ENCODE measurements at places on chromosomes 3 and 15. TPM values are rescaled to one million over a fixed set of nuclear protein-coding genes. Genes with fewer than 3 reads are reported as not detected.

Gene KCNAB1
- 20.2 TPM for total RNA-seq

GRCh38 chr3:56998076-56998529, 62.4 kb upstream of the SPATA12 start:
- DNase-seq: no peak

GRCh38 chr15:63905131-63905530, 71.4 kb upstream of the HERC1 start:
- no peak for DNase-seq

DNA sequence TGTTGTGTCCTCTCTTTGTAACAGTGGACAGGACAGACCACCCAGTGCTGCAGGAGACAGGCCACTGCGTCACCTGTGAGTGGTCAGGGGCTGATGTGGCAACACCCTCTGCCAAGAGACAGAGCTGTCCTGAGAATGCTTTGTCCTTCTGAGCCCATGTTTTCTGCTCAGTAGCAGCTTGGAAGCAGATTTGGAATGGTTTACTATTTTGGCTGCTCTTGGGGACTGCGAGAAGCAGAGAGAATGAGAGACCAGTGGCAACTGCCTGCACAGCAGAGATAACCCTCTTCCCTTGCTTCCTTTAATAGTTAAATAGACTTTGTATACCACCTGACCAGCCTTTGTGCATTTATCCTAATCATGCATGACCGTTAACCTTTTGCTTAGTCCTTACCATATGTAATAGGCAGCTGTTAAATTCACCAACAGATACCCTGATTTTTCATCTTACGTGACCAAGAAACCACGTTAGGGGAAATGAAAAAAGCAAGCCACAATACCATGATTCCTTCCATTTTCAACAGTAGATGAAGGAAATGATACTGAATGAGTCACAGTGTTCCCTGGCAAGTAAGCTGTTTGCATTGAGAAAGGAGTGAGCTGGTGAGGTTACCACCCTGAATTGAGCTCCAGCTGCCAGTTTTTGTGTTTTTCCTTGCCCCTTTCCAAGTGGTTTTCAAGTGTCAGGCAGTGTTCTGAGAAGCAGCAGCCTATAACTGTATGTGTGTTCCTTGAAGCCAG, 35.5 kb downstream of the B3GALNT1 start:
- peak; percentile 68 for DNase-seq

DNA sequence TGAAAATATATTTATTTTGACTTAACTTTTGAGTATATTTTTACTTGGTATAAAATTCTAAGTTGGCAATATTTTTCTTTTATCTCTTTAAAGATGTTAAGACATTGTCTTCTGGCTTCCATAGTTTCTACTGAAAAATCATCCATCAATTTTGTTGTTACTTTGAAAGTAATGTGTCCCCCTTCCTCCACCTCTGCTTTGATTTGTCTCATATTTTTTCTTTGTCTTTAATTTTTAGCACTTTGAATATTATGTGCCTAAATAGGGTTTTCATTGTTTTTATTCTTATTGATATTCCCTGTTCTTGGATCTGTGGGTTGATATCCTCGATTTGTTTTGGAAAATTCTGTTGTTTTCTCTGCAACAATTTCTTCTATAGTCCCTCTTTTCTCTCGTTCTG, 157.4 kb downstream of the CD47 start:
- DNase-seq: no peak

Gene TADA3
- total RNA-seq: 93.3 TPM

Gene CASR
- total RNA-seq: 1.2 TPM

Gene RBM15B
- total RNA-seq: 37.7 TPM

DNA sequence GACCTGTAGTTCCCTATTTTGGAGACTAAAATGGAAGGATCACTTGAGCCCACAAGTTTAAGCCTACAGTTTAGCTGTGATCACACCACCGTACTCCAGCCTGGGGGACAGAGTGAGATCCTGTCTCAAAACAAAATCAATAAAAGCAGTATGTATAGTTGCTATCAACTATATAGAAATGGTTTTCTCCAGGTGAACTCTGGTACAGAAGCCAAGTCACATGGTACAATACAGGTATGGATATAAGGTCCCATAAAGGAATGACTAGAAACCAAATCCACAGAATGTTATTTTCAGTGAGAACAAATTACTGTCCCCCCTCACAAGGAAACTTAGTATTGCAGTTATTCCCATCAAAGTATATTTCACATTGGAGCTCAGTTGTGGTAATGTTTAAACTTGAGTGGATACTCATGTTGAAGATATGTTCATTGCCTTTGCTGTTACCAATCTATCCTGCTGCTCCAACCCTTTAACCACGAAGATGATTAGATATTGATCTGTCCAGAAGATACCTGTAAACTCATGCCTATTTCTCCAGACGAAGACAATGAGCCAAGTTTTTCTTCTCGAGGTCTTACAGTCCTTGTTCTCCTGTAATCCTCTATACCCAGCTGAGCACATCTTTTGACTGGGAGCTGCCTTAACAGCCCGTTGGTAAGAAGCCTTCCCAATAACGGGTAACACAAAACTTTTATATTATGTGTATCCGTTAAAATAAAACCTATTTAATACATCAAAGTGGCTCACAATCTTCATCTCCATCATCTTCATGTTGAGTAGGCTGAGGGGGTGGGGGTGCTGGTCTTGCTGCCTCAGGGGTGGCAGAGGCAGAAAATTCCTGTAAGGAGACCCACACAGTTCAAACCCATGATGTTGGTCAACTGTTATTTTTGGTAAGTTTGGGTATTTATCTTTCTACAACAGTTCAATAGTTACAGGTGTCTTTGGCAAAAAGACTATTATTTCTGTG, 24.6 kb downstream of the TRA2B start:
- no peak for DNase-seq

- DNase-seq: no peak
Measured at GRCh38 chr3:126621171-126621570, 33.8 kb downstream of the TXNRD3 start.

DNA sequence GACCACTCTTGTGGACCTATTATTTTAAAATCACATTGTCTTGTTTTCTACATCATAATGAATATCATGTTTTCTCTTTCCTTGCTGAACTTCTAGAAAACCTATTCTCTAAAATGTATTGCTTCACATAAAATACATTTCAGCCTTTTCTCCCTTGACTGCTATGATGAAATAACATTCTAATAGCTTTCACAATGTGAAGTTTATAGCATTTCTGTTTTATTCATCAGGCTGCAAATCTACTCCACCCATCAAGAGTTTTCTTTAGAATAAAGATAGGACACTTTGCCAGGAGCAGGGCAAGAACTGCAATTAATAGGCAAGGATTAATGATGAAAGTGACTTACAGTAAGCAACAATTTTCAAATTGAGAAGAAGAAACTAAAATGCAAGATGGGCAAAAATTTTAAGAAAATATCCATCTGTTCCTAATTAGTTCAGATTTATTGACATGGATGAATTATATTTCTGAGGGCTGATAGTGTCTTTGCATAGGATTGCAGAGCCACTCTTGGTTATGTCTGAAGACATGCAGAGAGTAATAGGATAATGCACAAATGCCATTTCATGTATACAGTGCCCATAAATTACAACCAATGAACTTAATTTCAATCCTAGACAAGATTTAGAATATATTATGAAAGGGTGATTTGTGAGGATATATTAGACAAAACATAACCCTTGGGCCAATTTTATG, 21.7 kb downstream of the LEKR1 start:
- no peak for DNase-seq

DNA sequence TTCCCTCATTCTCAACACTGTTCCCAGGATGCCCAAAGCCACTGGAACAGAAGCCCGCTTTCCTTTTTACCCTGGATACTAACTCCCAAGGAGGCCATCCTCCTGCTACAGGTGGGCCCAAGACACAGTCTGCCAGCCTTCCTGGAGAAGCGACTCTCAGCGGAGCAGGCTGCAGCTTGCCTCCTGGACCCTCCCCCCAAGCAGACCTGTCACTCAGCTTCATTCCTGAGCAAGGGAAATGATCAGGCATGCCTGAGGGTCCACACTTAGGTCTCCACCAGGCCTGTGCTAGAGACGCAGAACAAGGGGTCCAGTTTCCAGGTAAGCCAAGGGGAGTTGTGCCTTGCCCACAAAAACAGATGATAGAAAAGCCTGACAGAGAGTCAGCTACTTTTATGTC, 62.8 kb downstream of the SLCO2A1 start:
- DNase-seq: no peak

Gene MUC20
- total RNA-seq: 14.9 TPM

DNA sequence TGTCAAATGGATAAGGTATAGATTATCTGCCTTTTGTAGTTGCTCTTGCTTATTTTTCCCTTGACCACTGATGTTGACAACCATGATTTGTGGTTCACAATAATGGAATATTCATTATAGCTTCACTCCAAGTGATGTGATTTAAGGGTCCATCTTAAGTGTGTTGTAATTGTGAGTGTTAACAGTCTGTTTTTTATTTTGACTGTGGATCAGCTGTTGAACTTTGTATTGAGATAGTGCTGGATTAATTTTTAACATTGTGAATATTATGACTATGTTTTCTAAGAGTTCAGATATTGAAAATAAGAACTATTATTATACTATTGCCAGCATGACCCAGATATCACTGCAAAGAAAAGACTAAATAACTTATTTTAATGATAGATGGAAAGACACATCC, 8.6 kb upstream of the GASK1A start:
- no peak for DNase-seq

Gene ADAMTS7
- total RNA-seq: 1.8 TPM

DNA sequence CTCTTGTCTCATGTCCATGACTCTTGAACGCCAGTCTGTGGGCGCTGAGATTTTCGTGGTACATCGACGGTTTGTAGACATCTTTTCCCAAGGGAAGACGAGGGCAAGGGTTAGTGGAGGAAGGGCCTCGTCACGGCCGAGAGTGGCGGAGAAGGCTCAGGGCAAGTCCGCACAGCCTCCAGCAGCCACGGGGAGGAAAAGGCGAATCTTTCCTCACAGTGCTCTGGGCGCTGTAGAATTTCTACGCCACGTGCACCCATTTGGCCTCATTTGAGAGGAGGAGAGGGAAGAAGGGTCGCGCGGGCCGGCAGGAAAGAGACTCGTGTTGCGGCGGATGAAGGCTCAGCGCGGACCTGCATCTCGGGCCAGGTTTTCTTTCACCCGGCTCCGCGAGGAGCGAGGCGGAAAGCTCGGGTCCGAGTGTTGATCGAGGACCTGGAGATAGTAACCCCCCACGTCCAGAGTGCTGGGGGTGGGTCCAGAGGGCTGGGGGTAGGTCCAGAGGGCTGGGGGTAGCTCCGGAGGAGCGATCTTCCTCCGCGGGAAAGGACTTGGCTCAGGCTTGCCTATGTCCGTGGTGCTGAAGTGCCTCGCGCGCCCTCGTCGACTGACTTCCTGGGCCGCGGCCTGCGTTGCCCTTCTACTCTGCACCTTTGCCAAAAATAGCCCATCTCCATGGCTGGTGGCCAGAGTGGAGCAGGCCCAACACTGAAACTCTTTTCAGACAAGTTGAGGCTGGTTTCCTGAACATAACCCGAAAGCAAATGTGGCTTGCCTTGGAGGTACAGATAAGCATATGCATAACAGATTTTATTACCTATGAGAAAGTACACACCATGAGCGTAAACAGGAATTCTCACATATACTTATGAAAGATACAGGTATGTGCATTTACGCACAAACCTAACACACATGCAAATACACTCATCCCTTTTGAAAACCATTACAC, 1.1 kb downstream of the SLC35G2 start:
- peak; percentile 69 for DNase-seq

Gene CLRN1
- not detected for total RNA-seq

- DNase-seq: no peak
Measured at GRCh38 chr3:148829926-148830325, 2.3 kb downstream of the CPB1 start.

DNA sequence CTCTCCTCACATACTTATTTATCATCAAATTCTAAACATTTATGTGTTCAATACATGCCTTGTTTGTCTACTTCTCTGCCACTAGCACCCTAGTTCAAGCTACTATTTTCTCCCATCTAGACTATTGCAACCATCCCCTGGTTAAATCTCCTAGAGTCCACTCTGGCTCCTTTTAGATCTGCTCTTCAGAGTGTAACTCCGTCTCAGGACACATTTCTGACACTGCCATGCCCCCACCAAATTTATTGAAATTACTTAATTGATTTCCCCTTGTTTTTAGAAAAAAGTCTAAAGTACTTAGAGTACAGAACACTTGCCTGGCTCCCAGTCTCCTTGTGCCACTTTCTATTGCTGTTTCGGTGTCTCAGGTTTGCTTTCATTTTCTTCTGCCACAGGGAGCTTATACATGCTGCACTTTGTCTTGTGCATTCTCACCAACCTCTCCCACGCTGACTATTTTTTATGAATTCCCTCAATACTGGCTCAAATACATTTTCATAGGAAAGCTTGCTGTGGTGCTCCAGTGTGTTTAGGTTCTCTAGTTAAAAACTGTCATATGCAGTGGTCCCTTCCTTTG, 792.3 kb downstream of the DIPK2A start:
- DNase-seq: no peak

Gene PTH1R
- 10.6 TPM for total RNA-seq

DNA sequence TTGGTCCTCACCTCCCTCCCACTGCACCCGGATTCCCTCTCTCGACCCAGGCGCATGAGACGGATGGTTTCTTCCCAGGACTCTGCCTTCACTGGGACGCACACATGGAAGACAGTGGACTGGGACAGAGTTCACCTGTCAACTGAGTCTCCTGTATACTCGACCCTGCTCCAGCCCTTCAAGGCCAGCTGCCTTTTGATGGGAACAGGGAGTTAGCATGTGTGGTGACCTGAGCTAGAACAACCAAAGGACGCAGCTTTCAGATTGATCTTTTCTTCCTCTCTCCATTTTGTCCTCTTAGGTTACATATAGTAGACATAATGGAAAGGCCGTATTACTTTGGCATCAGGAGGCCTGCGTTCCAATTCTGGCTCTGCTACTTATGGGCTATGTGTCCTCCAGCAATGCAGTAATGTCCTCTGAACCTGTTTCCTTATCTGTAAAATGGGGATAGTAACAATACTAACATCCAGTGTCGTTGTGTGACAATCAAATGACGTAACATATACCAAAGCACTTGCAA, 94.1 kb downstream of the PEX5L start:
- no peak for DNase-seq

GRCh38 chr15:38054488-38054887, 120.0 kb downstream of the TMCO5A start:
- no peak for DNase-seq

Gene CLDND1
- 70.2 TPM for total RNA-seq

- peak; percentile 93 for DNase-seq
Measured at GRCh38 chr3:43691120-43691995, 620 bp downstream of the ABHD5 start.

Measured in thyroid gland (tissue), 4 donors.